ENCODE measurements at places on chromosomes 11 and 22.

DNA sequence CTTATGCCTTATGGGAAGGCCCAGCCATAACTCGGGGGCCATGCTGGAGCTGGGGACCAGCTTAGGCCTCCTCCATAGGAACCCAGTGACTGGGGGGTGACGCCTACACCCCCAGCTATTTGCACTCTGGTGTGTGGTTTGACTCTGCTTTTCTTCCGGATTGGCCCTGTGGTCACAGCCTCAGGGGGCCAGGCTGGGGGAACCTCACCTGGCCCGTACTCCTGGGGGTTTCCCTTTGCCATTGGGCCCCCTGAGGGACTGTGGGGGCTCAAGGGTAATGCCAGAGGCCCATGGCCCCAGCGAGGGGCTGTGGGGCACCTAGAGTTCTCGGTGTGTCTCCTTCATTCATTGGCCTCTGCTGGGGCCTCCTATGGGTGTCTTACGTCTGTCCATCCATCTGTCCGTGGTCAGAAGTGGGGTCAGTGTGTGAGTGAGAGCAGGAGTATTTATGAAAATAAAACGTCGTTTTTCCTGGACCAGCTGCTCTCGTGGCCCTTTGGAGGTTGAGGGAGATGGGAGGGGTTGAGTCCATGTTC is 6.3 kb upstream of the SH3BP1 start:
- no peak for DNase-seq

DNA sequence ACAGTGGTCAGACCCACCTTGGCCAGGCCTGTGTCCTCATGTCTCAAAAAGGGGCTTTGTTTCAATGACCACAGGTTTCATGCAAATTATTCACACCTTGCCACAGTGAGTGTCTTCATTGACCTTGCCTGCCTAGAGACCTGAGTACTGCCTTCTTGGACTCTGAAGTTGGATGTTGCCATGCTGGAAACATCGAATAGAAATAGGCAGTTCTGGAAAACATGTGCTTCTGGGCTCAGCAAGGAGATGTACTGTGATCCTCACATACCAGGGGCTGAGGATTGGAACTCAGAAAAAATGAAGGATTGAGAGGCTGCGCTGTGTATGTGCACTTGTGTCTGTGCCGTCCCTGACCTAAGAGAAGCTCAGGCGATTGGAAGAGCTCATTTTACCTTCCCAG is 9.6 kb upstream of the NRIP3 start:
- DNase-seq: no peak

DNA sequence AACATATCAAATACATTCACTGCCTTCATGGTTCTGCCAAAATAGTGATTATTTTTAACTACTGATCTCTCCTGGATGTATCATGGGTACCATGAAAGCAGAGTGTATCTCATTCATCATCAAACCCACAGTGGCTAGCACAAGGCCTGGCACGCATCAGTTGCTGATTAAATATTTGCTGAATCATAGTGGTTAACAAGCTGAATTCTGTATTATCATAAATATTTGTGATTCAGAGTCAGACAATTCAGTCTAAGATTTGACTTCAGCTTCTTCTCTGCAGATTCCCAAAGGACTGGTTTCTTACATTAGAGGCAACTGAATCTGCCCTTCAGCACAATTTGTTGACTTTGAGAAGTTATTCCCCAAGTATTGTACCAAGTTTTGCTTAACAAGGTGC is 715.8 kb upstream of the LRRC4C start:
- no peak for DNase-seq

DNA sequence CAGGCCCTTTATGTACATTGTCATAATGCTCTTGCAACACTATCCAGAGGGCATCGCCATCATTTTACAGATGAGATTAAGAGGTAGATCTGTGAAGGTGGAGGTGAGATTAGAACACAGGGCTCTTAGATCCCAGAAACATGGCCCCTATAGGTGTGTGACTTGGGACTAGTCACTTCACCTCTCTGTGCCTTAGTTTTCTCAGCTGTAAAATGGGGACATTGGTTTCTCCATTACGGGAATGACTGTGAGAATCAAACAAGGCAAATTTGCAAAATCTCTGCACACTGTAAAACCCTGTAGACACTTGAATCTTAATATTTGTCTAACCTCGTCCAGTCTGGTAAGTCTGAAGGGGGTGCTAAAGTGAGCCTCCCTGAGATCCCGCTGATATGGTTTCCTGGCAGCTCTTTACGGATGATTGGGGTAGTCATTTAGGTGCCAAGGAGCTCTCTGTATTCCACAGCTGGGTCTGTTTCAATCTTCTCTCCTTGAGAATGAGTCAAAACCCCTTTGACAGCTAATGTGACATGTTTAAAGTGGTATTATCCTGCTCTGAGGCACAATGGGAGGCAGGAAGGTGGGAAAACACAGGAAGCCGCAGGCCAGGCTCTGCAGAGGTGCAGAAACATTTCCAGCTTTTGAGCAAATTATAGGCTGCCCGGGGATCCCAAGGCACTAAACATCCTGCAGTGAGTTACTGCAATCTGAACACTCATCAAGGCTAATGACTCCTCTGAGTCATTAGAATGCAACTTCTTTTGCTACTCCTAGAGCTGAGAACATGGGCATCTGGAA is 140.8 kb downstream of the CCDC81 start:
- DNase-seq: no peak

DNA sequence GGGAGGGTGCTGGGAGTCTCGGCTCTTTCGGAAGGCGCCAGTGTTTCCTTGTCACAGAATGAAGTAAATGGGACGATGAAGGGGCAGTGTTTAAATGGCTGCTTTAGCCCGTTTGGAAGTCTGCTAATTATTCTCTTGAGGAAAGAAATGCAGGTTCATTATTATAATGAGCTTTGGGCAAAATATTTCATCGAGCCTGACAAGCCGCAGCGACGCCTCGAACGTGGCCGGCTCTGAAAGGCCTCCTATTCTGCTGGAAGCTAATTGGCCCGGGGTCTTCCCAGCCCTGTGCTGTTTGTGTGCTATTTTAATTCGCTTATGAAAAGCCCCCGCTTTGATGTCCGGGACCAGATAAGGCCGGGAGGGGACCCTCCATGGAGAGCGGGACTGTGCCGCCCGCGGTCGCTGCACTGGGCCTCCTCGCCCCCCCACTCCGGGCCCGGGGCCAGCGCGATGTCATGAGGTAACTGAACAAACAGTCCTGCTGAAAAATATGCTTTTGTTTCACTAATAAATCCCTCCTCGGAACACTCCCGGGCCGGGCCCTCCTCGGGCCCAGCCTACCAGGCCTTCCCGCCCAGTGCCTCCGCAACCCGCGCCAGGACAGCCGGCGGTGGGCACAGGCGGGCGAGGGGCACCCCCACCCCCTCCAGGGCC is 78.4 kb downstream of the CDKN1C start:
- DNase-seq: peak; percentile 75

Measured in coronary artery (tissue), 2 donors.